NCI-H69 (cell line): ENCODE measurements at places on chromosomes 6 and 20.

GRCh38 chr20:49395183-49395582, 87.3 kb downstream of the KCNB1 start:
- no peak for DNase-seq

DNA sequence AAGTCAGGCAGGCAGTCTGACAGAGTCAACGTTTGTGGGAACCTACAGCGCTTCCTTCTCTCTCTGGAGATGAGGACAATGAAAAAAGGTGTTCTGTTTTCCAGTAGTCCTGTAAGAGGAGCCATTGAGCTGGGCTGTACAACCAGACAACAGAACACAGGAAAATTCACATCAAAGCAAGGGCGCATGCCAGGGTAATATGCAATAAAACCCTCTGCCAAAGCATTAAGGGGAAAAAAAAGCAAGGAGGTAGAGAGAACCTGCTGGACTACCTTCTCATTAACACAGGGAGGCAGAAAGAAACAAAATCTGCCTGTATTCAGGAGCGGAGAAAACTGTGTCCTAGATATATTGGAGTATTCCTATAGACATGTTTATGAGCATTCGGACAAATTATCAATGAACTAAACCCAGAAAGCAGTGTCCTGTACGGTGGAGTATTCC, 1.3 kb downstream of the RNF24 start:
- peak; percentile 90 for DNase-seq

GRCh38 chr6:14757418-14757817, 488.5 kb upstream of the JARID2 start:
- DNase-seq = no peak

DNA sequence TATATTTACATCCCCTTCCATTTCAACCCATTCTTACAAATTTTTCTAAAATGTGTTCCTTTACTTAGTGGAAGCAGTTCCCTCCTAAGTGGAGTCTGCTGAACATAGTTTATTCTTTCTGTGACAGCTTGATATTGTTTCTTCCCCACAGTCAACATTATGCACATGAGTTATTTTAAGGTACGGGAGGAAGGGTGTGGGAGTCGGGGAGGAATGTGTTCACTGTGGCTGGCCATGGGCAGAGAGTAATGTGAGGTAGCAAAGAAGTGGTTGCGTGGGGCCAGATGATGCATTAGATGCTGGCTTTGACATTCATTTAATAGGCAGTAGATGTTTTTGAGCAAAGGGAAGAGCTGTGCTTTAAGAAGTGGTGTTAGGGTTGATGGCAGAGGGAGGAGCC, 98.5 kb downstream of the ARMC2 start:
- peak; percentile 80 for DNase-seq

DNA sequence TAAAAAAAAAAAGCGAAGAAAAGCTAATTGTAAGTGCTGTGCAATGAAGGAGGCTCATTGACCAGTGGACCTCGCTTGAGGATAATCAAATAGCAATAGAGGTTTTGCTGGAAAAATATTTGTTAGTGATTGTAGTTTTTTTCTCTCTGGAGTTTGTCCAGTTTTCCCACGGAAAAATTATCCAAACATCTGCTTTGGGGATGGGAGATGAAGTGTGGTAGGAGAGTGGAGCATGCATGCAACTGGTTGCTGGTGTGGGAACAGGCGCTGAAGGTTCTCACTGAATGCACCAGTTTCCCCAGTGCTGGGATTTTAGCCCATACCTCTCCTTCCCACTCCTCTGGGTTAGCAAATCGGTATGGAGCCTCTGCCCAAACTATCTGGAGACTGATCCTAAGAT, 281.7 kb upstream of the TAB2 start:
- no peak for DNase-seq

- no peak for DNase-seq
These were observed 473.9 kb downstream of the COL12A1 start for GRCh38 chr6:74731931-74732330.

DNA sequence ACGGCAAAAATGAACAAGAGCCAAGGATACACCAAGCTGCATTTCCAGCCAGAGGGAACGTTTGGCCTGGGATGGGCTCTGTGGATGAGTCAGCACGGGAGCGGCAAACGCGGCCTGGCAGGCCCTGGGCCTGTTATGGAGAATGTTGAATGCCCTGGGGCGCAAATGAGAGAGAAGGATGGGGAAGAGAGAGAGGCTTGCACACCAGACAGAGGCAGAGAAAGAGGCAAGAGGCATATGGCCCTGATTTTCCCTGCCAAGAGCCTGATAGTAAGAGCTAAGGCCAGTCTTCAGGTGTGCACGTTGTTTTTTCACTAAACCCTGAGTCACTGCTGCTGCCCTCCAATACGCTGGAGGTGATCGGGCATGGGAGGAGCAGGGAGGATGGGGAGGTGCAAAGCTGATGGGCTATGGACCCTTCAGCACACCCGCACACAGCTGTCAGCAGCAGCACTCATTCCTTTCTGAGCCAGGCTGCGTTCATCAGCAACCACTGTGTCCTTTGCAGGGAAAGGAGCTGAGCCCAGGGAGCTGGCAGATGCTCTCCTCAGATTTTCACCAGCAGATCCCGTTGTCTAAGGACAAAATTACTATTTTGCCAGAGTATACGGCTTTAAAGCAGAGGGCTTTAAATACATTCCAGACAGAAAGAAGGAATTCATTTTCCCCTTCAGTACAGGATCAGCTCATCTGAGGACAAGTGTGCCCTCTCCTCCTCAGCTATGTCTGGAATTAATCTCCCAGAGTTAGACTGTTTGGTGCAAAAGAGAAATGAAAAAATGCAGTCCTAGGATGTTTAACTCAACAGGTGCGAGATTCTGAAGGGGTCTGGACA, 61.7 kb upstream of the SLC22A23 start:
- DNase-seq = peak; percentile 79

DNA sequence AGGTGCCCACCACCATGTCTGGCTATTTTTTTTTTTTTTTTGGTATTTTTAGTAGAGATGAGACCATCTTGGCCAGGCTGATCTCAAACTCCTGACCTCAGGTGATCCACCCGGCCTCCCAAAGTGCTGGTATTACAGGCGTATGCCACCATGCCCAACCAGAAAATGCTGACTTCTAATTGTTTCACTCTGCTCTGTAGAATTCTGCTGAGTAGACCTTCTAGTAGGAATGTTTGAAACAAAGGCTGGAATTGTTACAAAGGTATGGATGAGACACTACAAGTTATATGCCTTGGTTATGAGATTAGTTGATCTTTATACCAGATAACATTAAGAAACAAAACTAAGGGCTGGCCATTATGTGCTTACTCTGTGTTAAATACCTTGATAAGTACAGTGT, 44.8 kb downstream of the MEP1A start:
- no peak for DNase-seq

DNA sequence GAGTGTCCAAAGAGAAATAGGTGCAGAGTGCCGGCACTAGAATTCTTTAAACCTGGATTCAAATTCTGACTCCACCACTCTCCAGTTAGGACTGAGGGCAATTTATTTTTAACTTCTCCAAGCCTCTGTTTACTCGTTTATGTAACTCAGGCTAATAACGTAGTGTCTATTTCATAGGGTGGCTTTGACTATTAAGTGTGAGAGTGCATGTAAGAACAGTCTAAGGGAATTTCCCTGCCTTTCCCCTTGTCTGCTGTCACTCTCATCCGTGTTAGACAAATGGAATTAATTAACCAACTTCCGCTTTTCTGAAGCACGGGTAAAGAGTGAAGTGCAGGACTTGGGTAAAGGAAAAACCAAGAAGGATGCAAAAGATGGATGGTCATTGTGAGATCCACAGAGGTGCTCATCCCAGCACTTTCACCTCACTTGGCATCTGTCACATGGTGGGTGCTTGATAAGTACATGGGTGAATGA, 4.1 kb upstream of the ZKSCAN8 start:
- DNase-seq = peak; percentile 48

DNA sequence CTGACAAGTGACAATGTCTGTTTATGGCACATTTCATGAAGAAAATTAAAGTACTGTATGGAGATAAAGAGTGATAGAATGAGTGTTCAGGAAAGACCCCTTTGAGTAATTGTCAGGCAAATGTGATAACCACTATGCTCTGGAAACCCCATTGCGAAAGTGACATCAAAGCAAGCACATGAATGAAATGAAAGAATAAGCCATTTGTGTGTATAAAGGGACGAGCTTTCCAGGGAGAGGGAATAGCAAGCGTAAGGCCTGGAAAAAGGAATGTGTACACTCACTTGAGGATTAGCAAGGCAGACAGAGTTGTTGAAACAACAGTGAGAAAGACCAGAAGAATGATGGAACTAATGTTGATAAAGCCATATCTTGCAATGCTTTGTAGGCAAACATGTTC, 490.0 kb downstream of the GRIK2 start:
- DNase-seq = no peak

- peak; percentile 32 for DNase-seq
These were observed 4.1 kb downstream of the ANGPT4 start for GRCh38 chr20:911882-912600.

DNA sequence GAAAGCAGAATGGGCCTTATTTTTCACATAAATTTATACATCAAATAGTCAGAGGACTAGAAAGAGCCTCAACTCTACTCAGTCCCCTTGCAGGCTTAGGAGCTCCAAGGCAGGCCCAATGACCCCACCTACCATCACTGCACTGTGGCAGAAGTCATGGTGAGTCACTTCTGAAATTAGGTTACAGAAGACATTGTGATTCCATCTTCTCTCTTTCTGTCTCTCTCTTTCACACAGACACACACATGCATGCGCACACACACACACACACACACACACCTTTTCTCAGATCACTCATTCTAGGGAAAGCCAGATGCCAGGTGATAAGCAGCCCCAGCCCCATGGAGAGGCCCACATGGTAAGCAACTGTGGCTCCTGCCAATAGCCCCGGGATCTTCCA, 103.8 kb downstream of the C6orf118 start:
- DNase-seq = no peak

DNA sequence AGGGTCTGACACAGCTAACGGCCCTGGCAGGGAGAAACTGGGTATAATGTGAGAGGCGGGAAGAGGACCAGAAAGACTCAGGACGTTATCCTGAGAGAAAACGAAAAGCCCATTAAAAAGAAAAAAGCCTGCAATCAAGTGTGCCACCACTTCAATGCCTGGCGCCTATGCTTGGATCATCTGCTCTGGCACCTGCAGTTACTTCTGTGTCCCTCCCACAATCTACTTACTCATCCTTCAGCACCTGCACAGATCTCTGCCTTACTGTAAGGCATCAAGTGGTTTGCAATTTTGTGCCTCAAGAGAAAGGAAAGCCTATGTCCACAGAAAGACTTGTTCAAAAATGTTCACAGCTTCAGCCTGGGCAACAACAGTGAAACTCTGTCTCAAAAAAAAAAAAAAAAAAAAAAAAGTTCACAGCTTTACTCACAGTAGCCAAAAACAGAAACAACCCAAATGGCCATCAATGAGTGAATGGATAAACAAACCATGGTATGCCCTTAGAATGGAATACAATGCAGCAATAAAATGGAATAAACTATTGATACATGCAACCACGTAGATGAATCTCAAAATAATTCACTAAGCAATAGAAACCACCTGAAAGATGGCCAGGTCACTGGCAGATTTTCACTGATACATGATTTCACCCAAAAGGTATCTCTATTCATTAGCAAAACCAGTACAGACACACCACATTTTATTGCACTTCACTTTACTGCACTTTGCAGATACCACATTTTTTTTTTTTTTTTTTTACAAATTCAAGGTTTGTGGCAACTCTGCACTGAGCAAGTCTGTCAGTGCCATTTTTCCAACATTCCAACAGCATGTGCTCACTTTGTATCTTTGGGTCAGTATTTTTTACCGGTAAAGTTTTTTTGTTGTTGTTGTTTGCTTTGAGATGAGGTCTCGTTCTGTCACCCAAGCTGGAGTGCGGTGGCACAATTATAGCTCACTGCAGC, 48.6 kb downstream of the ABHD12 start:
- peak; percentile 41 for DNase-seq

DNA sequence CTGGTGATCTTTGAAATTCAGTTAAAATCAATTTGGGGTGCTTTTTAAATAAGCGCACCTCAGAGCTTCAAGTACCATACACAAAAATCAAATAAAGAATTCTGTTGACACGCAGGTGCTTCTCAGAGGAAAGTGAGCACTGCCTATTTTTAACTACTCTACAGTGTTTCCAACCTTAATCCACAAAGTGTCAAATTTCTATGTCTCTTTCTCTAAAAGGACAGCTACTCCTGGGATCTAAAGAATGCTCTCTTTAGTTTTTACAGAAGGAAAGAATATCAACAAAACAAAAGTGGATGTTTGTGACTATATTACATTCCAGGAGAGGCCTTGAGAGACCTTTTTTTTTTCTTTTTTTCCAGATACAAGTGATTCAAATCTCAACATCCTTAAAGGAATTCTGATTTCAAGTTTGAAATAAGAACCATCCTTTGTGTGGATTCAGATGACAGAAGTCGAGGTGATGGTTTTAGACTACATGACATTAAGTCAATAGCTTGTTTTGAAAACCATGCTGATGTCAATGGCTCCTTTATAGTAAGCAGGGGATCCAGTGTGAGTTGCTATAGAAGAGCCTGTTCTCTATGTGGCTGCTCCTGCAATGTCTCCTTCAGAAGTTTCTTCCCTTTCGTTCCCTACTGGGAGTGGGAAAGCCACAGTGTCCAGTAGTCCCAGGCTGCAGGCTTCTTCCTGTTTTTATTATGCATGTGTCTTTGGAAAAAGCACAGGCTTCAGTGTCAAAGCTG, 67.2 kb upstream of the DEFB112 start:
- no peak for DNase-seq

GRCh38 chr6:90005048-90005827, 111.0 kb downstream of the GJA10 start:
- peak; percentile 32 for DNase-seq

- no peak for DNase-seq
These were observed 9.4 kb downstream of the HSF2 start for GRCh38 chr6:122408702-122409458.

DNA sequence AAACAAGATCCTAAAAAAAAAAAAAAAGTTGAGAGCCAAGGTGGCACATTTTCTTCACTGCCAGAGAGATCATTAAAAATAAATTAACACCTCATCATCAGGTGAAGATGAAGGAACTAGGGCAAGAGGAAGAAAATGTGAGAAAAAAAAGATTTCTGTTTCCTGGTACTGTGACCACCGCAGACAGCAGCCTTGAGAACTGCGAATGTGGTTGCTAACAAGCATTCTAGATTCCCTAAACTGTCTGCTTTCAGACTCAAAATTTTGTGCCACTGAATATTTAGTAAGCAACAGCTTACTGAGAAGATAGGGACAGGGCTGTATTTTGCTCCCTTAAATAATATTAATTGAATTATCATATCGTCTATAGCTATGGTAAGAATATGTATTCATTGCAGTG, 24.1 kb upstream of the MBOAT1 start:
- DNase-seq = no peak

GRCh38 chr6:39360378-39360777, 37.9 kb upstream of the KCNK16 start:
- DNase-seq = no peak
